ENCODE measurements at places on chromosomes 2 and 18.

- DNase-seq: no peak
Measured at GRCh38 chr2:97713296-97714083, at the start of gene ZAP70. Gene ZAP70, plus strand, starts transcription at chr2:97713576. Its CDS starts 10,461 bp downstream, at chr2:97724037.

DNA sequence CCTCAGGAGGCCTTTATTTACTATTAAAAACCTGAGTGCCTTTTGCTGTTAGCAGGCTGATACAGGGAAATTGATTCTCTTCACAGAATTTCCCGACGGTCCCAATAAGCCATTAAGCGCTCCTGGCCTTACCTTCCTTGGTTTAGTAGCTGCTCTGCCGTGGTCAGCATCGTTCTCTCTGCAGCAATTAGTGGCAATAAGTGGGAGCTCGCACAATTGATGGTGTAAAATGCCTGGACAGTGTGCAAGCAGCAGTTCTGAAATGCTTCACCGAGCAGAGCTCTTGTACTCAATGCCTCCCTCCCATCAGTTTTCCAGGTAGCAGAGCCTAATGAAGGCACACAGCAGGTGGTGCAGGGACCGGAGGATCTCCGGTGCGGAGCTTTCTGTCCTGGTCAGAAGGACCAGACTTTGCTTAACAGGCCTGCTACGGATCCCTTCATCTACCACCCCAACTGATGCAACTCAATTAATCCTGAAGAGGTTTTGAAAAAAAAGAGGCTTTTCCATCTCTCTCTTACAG, 1.1 kb upstream of the LINC00305 start:
- no peak for DNase-seq

- DNase-seq: no peak
Measured at GRCh38 chr2:20313659-20314058, 37.0 kb downstream of the PUM2 start.

GRCh38 chr2:195559431-195559914, 97.6 kb upstream of the SLC39A10 start:
- DNase-seq: peak; percentile 54

DNA sequence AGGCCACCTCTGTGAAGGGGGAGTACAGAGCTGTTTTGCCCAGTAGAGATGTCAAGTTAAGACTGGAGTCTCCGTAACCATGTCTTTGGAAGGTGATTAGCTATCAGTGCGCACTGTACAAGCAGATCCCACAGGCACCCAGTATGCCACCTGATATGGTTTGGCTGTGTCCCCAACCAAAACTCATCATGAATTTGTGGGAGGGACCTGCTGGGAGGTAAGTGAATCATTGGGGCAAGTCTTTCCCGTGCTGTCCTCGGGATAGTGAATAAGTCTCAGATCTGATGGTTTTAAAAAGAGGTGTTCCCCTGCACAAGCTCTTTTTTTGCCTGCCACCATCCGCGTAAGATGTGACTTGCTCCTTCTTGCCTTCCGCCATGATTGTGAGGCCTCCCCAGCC, 90.2 kb downstream of the ACTR2 start:
- DNase-seq: no peak

- no peak for DNase-seq
Measured at GRCh38 chr18:37980556-37980955, 415.0 kb upstream of the CELF4 start.
